Activated CD4-positive, CD25-positive, alpha-beta regulatory T cell treated with anti-CD3 and anti-CD28 coated beads, Interleukin-2, amount 50 U/mL, for 16 hours (primary cell): ENCODE measurements at places on chromosomes 5 and 9.

DNA sequence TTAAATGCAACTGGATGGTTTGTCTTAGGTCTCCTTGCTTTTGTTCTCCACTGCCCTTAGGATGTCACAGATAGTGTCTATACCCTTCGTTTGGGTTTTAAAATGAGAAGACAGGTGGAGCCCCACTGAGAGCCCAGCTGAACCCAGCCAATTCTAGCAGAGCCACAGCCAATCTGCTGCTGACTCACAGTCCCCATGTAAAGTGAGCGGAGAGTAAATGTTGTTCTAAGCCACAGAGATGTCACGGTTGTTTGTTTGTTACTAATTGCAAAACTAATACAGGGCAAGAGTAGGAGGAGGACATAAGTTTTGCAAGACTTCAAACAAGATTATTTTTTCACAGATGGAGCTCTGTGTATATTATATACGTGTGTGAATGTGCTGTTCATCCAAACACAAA is 50.5 kb upstream of the AGXT2 start:
- DNase-seq = no peak

- no peak for DNase-seq
Observed at GRCh38 chr5:17816505-17816904, 182.2 kb downstream of the TAF11L14 start.

DNA sequence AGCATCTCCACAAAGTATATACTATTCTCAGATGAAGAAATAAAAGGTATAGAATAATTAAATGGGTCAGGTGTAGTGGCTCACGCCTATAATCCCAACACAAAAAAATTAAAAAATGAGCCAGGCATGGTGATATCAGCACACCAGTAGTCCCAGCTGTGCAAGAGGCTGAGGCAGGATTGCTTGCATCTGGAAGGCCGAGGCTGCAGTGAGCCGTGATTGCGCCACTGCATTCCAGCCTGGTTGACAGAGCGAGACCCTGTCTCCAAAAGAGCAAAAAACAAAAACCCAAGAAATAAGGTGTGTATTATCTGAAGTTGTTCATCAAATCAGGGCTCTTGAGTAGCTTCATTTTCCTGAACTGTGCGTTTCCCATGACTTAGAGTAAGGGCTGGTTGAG is 83.2 kb upstream of the MYO10 start:
- DNase-seq = no peak

DNA sequence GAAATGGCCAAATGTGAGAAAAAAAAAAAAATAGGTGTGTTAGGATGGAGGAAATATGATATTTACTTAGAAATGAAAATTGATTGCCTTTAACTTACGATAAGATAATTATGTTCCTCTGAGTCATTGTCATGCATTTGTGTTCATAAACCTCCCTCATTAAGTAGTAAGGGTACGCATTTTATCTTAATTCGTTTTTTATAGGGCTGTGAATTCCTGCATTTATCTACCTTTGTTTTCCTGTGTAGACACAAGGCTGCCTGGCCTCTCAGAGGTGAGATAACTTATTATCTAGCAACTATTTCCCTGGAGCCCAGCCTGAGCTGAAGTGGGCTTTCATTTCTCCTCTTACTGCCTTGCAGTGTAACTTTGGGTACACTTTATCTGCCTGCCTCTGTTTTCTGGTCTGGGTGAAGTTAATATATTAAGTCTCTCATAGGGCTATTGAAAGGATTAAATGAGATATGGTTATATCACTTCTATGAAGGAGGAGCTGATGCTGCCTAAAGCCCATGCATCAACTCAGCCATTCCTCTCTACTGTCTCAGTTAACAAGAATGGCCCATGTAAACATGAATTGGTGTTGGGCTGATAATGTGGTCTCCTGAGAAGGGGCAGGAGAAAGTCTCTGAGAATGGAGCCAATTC is 103.8 kb upstream of the KLF4 start:
- no peak for DNase-seq

DNA sequence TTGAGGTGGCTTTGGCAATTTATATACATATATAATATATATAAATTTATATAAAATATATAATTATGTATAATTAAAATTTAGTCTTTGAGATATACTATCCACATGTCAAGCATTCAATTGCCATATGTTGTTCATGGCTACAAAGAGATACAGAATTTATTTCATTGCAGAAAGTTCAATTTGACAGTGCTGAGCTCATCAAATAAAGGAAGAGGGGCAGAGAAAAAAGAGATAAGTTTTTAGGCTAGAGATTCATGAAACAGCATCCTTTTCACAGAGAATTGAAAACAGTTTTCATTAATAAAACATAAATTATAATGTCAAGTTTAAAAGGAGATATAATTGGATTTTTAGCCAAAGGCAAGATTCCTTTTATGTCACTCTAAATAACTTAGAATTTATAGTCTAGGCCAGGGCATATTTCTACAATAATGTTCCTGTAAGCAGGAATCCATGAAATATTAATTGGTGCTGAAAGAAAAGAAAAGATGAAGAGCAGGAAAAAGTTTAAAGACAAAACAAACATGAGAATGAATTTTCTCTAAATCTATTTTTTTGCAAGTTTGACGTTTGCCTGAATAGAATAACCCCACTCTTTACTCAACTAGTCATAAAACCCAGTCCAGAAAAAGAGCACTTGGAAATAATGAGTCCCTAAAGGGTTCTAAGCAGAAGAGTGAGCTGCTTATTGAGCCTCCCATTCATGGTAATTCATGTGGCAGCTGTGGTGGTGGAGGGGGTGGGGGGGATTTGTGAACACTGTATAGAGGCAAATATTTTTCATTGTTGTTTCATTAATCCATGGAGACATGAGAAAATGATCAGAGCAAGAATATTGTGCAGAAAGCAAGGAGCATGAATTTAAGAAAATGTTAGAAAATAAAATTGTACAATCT is 1279.5 kb downstream of the CDH12 start:
- no peak for DNase-seq

- DNase-seq = no peak
Observed at GRCh38 chr5:156456857-156457256, 129.9 kb downstream of the SGCD start.

- no peak for DNase-seq
Observed at GRCh38 chr9:109463924-109464625, 34.0 kb downstream of the PTPN3 start.
